Hematopoietic multipotent progenitor cell treated with erythropoietin and hydrocortisone succinate and interleukin-3 and kit ligand, for 8 days (in vitro differentiated cells): ENCODE measurements at places on chromosomes 16 and 17.
A peak's percentile ranks its signal among the peaks of the same experiment; 100 is the strongest.

- DNase-seq: no peak
Measured at GRCh38 chr17:3308603-3309002, 10.4 kb upstream of the OR3A1 start.

GRCh38 chr17:40058186-40058784 lies 4.1 kb upstream of the MED24 start:
- peak; percentile 2 for DNase-seq

DNA sequence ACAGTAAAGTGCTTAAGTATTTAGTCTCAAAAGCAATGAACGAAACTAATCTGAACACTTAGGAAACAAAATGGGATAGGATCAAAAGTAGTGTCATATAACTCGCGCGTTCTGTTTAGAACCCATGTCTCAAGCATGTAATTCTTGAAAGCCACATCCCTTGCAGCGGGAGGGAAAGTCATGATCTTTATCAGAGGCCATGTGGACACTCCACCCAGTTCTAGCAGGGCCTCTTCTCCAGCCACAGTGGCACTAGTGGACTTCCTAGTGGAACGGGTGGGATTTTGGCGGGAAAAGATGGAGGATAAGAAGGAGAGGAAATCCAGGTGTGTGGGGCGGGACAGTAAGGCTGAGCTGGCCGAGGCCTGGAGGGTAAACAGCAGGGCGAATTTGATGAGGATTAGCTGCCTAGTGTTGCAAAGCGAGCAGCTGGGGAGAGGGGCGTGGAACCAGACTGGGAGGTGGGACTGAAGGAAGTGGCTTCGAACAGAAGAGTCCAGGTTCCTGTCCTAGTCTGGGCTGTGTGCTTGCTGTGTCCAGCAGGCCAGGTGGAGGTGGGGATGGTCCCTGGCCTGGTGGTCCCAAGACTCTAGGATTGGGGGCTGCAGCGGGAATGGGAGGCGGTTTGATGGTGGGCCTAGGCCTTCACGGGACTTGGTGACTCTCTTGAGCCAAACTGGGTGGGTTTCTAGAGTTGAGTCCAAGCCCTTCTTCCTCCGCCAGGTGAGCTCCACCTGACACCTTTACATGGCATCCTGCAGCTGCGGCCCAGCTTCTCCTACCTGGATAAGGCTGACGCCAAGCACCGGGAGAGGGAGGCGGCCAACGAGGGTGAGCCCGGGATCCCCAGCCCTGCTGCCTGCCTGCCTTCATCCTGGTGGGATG lies 15.9 kb downstream of the POLR3E start:
- DNase-seq: peak; percentile 18

DNA sequence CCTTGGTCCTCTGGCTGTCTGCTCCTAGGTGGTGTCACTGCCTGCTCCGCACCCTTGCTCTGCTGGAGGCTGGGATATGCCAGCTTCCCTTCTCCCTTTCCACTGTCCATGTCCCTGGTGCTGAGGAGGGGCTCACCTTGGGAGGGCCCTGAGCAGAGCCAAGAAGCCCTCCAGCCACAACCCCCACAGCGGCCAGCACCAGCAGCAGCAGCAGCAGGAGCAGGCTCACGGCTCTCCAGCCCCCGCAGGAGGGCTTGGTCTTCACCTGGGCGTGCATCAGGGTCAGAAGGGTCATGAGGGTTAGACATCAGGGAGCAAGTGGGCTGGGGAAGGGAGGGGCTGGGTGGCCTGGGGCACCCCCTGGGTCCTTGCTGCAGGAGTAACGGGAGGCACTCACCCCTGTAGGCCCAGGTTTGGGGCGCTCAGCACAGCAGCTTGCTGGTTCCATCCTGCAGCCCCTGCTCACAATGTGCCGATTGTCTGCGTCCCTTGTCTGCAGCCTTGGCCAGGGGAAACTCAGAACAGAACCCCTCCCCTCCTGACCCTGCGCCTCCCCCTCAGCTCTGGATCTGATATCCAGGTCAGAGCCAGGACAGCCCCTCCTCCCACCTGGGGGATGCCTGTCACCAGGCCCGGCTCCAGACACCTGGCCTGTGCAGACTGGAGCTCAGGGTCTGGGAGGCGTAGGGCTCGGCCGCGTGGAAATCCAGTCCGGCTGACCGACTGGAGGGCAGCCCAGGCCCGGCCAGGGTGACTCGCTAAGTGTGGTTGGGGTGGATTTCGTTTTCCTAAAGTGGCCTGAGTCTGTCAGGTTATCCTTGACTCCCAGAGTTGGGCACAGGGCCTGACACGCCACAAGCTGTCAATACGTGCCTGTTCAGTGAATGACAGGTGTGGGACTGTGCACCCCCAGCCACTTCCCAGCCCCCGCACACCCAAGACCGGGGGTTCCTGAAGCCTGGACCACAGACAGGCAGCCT lies at the start of gene BRICD5:
Gene BRICD5 (minus strand): TSS at position 478 of the 980 bp plus-strand sequence. CDS start 30 bp downstream, at position 448.
- DNase-seq: no peak
